ENCODE measurements at places on chromosomes 11 and 22.

DNA sequence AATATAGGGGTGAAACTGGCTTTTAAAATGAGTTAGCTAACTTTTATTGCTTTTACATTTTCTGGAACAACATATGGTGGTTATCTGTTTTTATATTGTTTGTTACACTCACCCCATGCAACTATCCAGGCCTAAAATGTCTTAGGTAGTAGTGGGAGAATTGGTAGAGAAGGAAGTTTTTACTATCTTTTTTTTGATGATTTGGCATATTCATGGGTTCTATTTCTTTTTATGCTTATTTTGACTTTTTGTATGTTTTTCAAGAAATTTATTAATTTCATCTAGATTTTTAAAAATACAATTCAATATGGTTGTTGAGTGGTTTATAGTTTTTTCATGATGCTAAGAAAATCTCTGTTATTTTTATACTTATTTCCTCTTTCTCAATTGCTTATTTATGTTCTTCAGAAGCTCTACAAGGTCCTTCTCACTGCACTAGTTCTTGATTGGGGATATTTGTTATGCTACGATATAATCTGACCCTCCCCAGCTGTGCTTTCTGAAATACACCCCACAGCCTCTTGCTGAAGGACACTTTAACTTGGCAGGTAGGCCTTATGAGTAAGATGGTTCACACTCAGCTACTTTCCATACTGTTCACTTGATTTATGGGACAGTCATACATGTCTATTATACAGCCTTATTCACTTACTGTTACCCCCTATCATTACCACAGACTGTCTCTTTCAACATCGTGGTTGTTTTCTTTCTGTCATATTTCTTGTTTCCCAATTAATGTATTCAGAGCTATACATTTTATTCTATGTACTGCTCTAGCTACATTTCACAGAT is 431.2 kb downstream of the METTL15 start:
- no peak for DNase-seq

DNA sequence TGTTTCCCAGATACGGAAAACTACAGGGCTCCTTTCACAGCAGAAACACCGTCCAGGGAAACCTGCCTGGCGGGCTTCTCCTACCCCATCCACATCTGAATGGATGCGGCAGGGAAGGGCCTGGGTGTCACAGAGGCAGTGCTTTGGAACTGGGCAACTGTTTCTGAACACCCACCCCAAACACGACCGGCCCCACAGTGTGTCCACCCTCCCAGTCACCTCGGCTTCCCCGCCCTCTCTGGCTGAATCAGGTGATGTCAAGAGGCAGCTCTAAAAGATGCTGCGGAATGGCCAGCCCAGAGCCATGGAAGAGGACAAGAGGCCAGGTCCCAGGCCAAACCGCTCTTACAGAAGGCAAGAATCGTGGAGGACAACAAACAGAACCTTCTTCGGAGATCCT is 22.0 kb downstream of the IFT27 start:
- no peak for DNase-seq

GRCh38 chr11:14249121-14249963 is 109.6 kb downstream of the RRAS2 start:
- peak; percentile 51 for DNase-seq

GRCh38 chr11:12235553-12235946 is 125.2 kb downstream of the MICAL2 start:
- no peak for DNase-seq

- DNase-seq: no peak
Measured at GRCh38 chr11:14614091-14614622, 29.4 kb upstream of the PDE3B start.

GRCh38 chr22:47155131-47155885 is 392.9 kb downstream of the TBC1D22A start:
- DNase-seq: no peak

GRCh38 chr11:114883472-114883871 is 205.1 kb downstream of the NXPE2 start:
- no peak for DNase-seq

DNA sequence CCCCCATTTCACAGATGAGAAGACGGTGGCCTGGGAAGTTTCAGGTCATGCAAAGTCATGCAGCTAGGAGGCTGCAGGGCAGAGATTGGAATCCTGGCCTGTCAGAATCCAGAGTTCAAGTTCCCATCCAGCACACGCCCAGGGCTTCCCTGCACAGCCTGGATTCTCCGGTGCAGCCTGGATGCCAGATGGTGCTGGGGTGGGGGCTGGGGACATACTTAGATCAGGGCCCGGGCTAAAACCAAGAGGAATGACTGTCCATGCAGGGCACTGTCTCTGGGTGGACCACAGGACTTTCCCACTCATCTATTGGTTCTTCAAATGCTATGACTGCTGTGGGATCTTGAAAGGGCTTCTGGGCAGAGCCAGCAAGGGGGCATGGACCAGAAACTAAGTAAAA is 24.6 kb downstream of the LMO1 start:
- no peak for DNase-seq
